Bronchial smooth muscle cell (primary cell): ENCODE measurements at places on chromosomes 6 and 20. TPM values are rescaled to one million over a fixed set of nuclear protein-coding genes. Genes with fewer than 3 reads are reported as not detected.

The CCM2L gene
- total RNA-seq: not detected in 2 replicates

The LYRM2 gene
- 9.7 and 17.0 TPM in 2 replicates for total RNA-seq

The BACH2 gene
- total RNA-seq: 0.32 and 0.52 TPM in 2 replicates

The CGA gene
- total RNA-seq: 0.16 TPM in 1 of 2 replicates, not detected in the other

The PBOV1 gene
- total RNA-seq: not detected in 2 replicates

The DNAH8 gene
- total RNA-seq: under 0.01 TPM in 1 of 2 replicates, not detected in the other

The B3GALT4 gene
- 13.6 and 14.6 TPM in 2 replicates for total RNA-seq

The C20orf96 gene
- total RNA-seq: 3.2 and 3.6 TPM in 2 replicates

The BMP2 gene
- total RNA-seq: 0.86 and 2.2 TPM in 2 replicates

The C6orf141 gene
- total RNA-seq: 0.17 and 0.79 TPM in 2 replicates

The OR12D3 gene
- not detected in 2 replicates for total RNA-seq

The FAM110A gene
- 1.2 and 1.9 TPM in 2 replicates for total RNA-seq

The KHDC1 gene
- 4.6 and 6.0 TPM in 2 replicates for total RNA-seq

The ADGRF5 gene
- total RNA-seq: under 0.01 TPM in 1 of 2 replicates, not detected in the other

The RCAN2 gene
- 0.09 and 1.6 TPM in 2 replicates for total RNA-seq

The UNC5CL gene
- total RNA-seq: under 0.01 and 0.26 TPM in 2 replicates

The LKAAEAR1 gene
- 0.09 and 0.16 TPM in 2 replicates for total RNA-seq

The CPNE5 gene
- total RNA-seq: 0.47 TPM in 1 of 2 replicates, not detected in the other

The GPX5 gene
- total RNA-seq: not detected in 2 replicates

The TTPAL gene
- total RNA-seq: 5.5 and 7.7 TPM in 2 replicates

The NKX2-4 gene
- not detected in 2 replicates for total RNA-seq

The SCRT2 gene
- not detected in 2 replicates for total RNA-seq
